ENCODE measurements at places on chromosomes 13 and 19.

DNA sequence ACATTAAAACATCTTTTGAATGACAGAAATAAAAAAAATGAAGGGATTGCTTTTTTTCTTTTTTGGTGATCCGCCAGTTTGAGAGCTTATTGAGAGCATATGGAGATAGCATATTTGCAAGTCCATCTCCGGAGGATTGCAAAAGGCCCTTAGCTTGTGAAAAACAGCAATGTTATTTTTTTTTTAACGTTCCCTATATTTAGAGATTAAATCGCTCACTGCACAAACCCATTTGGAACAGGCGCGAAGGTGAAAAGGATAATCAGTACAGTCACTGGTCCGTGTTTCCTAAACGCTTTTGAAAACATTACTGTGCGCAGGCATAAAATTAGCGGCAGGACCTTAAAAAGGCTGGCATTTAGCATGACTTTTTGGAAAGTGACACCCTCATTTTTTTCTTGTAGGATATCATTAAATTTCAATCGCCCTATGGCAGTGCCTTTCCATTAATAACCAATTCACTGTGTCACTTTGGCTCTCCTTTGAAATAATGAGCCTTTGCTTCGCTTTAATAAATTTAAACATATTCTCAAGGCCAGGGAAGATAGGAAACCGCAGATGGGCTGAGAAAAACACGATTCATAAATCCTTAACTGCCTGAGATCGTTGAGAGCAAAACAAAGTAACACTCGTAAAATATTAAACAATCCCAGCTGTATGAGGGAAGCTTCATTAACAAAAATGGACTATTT, 342.2 kb downstream of the DACH1 start:
- DNase-seq: peak; percentile 44

GRCh38 chr19:20513189-20513904, 52.2 kb downstream of the ZNF737 start:
- DNase-seq: peak; percentile 44

GRCh38 chr13:100478107-100478809, 110.3 kb downstream of the GGACT start:
- no peak for DNase-seq

GRCh38 chr19:46913852-46914430, 53.1 kb downstream of the ARHGAP35 start:
- DNase-seq: no peak

GRCh38 chr13:49435992-49436391, 7.9 kb downstream of the CAB39L start:
- no peak for DNase-seq

GRCh38 chr19:12796146-12797071, 5.1 kb downstream of the JUNB start:
- peak; percentile 68 for DNase-seq

DNA sequence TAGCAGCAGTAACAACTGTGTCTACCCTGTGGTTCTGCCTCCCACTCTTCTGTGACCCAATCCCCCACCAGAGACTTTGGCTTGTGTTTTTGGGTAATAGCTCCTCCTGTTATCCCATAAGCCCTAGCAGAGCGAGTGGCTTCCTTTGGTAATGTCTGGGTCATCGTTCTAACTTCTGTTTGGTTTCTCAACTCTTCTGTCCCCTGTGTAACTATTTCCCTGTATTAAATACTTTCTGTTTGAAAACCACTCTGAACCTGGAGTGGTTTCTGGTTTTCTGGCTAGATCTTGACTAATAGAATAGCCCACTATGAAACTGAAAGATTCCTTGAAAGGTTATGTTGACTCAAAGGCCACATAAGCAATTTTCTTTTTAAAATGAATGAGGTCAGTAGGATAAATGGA, 350.0 kb downstream of the DCT start:
- DNase-seq: no peak

DNA sequence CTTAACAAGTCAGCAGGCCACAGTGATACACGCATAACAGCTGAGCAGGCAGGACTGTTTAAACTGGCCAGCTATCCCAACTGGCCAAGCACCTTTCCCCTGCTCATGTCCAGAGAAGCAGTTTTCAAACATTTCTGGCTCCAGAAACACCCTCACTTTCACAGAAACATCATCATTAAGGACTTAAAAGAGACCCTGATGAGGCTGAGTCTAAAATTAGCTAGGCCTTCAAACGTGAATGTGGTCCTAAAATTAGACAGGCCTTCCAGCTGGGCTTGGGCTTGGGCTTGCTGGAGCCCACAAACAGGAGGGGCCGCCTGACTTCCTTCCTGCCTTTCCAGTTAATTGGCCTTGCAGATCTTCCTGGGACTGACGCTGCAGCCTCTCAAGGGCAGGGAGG, 334.2 kb downstream of the DNAJC15 start:
- DNase-seq: no peak

Data from DMS79 (cell line).